ENCODE measurements at places on chromosomes 16 and 17.

GRCh38 chr16:50814052-50814451 is 72.2 kb downstream of the CYLD start:
- H3K27me3 ChIP-seq, result no peaks in the 10 kb centered on the region
- DNase-seq, result no peak
- H3K4me1 ChIP-seq, result no peaks in the 10 kb centered on the region
- H3K4me3 ChIP-seq, result no peak overlapping the region
- H3K27ac ChIP-seq, result no peak overlapping the region

DNA sequence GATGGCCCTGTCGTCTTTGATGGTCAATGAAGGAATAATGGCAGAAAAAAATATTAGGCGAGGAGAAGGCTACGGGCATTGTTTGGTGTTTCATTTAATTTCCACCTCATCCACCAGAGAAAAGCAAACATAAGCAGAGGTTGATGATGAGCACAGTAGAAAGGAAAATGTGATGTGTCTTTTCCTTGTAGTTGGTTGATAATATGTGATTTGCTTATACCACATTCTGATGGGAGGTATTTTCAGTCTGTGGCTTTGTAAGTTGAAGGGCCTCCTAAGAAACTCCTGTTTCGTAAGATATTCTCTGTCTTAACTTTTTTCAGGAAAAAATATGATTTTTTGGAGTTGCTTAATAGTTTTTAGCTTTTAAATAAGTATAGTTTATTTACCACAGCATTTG is 215.7 kb downstream of the PRKCA start:
- H3K4me1 ChIP-seq, result peaks cover 28% of the 10 kb centered on the region
- H3K27me3 ChIP-seq, result no peaks in the 10 kb centered on the region
- no peak overlapping the region for H3K27ac ChIP-seq
- H3K36me3 ChIP-seq, result peaks cover 4% of the 10 kb centered on the region

DNA sequence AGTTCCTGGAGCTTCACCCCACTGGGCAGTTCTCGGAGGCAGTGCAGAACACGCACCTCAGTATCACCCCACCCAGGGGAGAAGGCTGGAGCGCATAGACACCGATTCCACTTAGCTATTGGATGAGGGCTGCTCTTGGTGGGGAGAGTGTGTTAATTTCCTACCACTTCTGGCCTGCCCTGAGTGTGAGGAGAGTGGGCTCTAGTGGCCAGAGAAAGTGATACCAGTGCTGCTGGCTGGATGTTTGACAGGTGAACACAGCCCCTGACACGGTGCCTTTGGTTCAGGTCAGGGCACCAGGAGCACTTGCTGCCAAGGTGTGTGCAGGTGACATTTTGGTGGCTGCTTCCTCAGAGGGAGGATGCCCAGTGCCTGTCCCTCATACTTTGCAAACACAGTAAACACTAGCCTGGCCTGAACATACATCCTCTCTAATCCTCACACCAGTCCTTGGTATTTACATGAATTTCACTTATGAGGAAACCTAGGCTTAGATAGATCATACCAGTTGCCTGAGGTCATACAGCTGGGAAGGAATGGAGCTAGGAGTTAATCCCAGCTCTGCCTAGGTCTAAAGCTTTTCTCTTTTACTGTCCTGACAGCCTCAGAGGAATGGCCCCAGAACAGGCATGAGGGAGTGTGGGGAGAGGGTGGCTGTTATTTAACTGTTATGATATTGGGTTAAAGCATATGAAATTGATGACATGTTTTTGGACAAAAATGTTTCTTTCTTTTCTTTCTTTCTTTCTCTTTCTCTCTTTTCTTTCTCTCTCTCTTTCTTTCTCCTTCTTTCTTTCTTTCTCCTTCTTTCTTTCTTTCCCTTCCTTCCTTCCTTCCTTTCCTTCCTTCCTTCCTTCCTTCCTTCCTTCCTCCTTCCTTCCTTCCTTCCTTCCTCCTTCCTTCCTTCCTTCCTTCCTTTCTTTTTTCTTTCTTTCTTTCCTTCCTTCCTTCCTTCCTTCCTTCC is 21.0 kb upstream of the ITGAX start:
- H3K27ac ChIP-seq, result peak overlapping the region; percentile 83
- peaks cover 25% of the 10 kb centered on the region for H3K4me1 ChIP-seq
- no peaks in the 10 kb centered on the region for H3K36me3 ChIP-seq
- no peaks in the 10 kb centered on the region for H3K27me3 ChIP-seq
- DNase-seq, result peak; percentile 47
- no peak overlapping the region for H3K4me3 ChIP-seq

- H3K27me3 ChIP-seq, result no peaks in the 10 kb centered on the region
- no peak for DNase-seq
- no peaks in the 10 kb centered on the region for H3K36me3 ChIP-seq
- H3K27ac ChIP-seq, result peak overlapping the region; percentile 96
- H3K4me1 ChIP-seq, result peaks cover 37% of the 10 kb centered on the region
Measured at GRCh38 chr17:19978209-19978802, 678 bp upstream of the AKAP10 start.

GRCh38 chr16:1540556-1540855 is 7.0 kb downstream of the TMEM204 start:
- peak overlapping the region; percentile 68 for H3K4me3 ChIP-seq
- peak overlapping the region; percentile 85 for H3K27ac ChIP-seq
- DNase-seq, result no peak
- peaks cover 10% of the 10 kb centered on the region for H3K36me3 ChIP-seq
- peaks cover 82% of the 10 kb centered on the region for H3K4me1 ChIP-seq
- no peaks in the 10 kb centered on the region for H3K27me3 ChIP-seq

DNA sequence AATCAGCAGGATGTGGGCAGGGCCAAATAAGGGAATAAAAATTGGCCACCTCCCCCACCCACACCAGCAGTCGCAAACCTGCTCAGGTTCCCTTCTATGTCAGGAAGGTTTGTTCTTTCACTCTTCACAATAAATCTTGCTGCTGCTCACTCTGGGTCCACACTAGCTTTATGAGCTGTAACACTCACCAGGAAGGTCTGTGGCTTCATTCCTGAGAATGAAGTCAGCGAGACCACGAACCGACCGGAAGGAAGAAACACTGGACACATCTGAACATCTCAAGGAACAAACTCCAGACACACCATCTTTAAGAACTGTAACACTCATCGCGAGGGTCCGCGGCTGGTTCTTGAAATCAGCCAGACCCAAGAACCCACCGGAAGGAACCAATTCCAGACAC is 115.5 kb upstream of the TBX2 start:
- H3K36me3 ChIP-seq, result peaks cover 2% of the 10 kb centered on the region
- peaks cover 4% of the 10 kb centered on the region for H3K4me1 ChIP-seq
- DNase-seq, result no peak
- H3K27me3 ChIP-seq, result no peaks in the 10 kb centered on the region
- H3K4me3 ChIP-seq, result no peak overlapping the region

DNA sequence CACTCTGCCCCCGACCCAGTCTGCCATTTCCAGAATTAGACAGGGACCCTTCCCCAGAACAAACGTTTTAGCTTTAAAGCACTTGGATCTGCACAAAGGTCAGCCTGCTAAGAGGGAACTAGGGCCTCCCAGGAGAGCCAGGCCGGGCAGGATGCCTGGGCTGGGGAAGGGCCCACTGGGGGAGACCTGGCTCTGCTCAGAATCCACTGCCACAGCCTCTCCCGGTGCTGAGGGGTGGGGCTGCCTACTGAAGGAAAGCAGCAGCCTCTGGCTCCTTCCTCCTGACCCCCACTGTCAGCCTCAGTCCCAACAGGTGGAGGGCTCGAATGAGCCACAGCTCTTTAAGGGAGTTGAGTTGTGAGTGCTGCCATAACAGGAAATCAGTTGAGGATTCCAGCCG is 1.7 kb downstream of the YBX2 start:
- peaks cover 18% of the 10 kb centered on the region for H3K27me3 ChIP-seq
- H3K27ac ChIP-seq, result no peak overlapping the region
- peaks cover 22% of the 10 kb centered on the region for H3K4me1 ChIP-seq
- H3K36me3 ChIP-seq, result no peaks in the 10 kb centered on the region

DNA sequence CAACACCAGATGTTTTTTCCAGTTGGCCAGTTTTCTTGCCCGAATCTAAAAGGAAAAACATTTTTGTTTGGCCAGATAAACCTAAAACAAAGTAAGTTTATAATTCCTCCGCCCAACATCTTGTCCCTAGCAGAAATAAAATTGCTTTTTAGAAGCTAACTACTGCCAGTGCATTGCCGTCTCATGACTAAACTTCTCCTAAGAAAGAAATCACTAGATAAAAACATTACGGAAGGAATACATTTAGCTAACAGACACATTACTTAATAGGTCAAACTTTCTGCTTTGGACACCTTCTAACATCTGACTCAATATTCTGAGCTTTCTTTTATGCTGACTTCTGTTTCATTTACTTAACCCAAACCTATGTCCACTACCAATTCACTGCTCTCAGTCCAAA is 36.2 kb downstream of the FBXL20 start:
- no peak overlapping the region for H3K27ac ChIP-seq
- H3K36me3 ChIP-seq, result no peaks in the 10 kb centered on the region
- no peak overlapping the region for H3K4me3 ChIP-seq
- H3K27me3 ChIP-seq, result no peaks in the 10 kb centered on the region

DNA sequence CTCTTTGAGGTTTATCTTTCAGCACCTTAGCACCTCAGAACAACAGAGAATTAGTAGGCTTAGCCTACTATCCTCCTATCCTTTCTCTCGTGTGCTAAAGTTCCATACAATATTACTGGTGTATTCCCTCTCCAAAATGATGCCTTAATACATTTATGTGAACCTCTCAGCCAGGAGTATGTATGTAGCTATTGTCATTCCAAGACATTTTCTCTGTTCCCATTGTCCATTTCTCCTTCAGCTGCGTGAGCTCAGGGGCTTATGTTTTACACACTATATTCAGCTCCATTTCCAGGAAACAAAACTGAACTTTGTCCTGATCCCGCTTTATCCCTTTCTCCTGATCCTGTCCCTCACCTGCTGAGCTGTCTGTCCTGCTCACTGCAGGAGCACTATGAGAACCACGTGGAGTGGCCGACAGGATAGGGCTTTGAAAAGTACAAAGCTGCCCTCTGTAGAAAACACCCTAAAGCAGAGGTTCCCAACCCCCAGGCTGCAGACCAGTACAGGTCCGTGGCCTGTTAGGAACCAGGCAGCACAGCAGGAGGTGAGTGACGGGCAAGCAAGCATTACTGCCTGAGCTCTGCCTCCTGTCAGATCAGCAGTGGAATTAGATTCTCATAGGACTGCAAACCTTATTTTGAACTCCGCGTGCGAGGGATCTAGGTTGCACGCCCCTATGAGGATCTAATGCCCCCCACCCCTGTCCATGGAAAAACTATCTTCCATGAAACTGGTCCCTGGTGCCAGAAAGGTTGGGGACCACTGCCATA is 55.7 kb downstream of the CENPV start:
- H3K4me3 ChIP-seq, result no peak overlapping the region
- H3K27me3 ChIP-seq, result no peaks in the 10 kb centered on the region
- DNase-seq, result no peak
- peak overlapping the region; percentile 89 for H3K27ac ChIP-seq
- H3K36me3 ChIP-seq, result no peaks in the 10 kb centered on the region

DNA sequence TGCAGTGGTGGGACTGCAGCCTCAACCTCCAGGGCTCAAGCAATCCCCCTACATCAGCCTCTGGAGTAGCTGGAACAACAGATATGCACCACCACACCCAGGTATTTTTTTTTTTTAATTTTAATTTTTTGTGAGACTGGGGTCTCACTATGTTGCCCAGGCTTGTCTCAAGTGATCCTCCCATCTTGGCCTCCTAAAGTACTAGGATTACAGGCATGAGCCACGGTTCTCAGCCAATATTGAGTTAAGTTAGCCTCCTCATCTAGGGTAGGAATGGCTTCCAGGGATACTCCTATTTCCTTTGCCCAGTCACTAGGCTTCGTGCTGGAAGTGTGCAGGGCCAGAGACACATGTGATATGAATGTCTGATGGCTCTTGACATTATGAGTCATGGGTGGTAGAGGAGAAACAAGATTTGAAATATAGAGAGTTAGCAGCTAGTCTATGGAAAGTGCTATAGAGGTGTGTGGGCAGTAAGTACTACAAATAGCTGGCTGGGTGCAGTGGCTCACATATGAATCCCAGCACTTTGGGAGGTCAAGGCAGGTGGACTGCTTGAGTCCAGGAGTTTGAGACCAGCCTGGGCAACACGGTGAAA is 8.0 kb upstream of the HES7 start:
- DNase-seq, result no peak
- H3K36me3 ChIP-seq, result no peaks in the 10 kb centered on the region
- H3K4me3 ChIP-seq, result no peak overlapping the region
- peaks cover 5% of the 10 kb centered on the region for H3K4me1 ChIP-seq
- H3K27ac ChIP-seq, result no peak overlapping the region

DNA sequence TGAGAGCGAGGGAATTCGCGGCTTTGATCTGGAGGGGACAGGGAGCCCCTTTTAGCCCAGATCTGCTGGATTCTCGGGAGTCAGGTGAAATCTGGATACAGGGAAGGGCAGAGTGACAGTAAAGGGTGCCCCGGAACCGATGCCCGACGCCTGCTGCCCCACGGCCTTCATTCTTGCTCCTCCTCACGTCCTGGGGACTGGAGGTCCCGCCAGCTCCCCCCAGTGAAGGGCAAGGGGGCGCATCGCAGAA is 596 bp downstream of the OR1F1 start:
- H3K4me3 ChIP-seq, result peak overlapping the region; percentile 73
- no peak for DNase-seq
- H3K27ac ChIP-seq, result no peak overlapping the region
- H3K27me3 ChIP-seq, result peaks cover 62% of the 10 kb centered on the region
- peaks cover 2% of the 10 kb centered on the region for H3K36me3 ChIP-seq
- H3K4me1 ChIP-seq, result peaks cover 40% of the 10 kb centered on the region

DNA sequence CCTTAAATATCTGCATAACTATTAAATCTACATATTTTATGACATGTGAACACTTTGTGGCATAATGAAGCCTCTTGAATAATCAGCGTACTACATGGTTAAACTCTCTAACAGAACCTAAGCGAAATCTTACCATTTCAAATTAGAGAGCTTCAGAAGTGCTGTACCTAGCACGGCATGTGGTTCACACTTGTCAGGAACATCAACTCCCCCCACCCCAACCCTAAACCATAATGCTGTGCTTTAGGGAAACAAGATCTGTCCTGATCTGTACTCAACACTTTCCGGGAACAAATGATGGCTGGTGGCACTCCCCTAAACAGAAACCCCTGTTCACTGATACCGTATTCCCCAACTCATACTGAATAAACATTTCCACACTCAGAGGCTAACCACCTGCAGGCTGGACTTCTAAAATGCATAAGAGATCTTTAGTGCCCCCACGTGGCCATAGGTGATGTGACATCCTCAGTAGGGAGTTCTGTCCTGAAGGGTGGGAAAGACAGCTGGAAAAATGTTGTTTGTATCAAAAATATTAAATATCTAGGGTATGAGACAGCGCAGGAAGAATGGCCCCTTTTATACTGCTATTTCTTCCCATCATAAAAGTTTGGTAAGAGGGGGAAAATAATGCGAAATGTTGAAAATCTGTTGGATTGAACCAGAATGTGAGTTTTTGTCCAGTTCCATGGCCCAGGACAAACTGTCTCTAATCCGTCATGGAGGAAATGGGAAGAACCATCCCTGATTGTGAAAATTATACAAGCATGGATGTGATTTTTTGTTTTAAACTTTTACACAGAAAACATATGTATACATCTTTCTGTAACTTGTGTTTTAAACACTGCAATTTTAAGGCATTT is 88.6 kb downstream of the USP31 start:
- DNase-seq, result peak; percentile 17
- H3K27ac ChIP-seq, result no peak overlapping the region
- H3K36me3 ChIP-seq, result no peaks in the 10 kb centered on the region
- H3K27me3 ChIP-seq, result peaks cover 11% of the 10 kb centered on the region
- no peaks in the 10 kb centered on the region for H3K4me1 ChIP-seq

GRCh38 chr17:78127888-78128550 is 536 bp downstream of the TMC6 start:
- H3K4me3 ChIP-seq, result peak overlapping the region; percentile 92
- peak overlapping the region; percentile 95 for H3K27ac ChIP-seq
- peaks cover 31% of the 10 kb centered on the region for H3K4me1 ChIP-seq
- peaks cover 39% of the 10 kb centered on the region for H3K36me3 ChIP-seq

- peaks cover 8% of the 10 kb centered on the region for H3K27me3 ChIP-seq
- no peak overlapping the region for H3K27ac ChIP-seq
- H3K4me3 ChIP-seq, result no peak overlapping the region
- H3K4me1 ChIP-seq, result no peaks in the 10 kb centered on the region
Measured at GRCh38 chr17:71921796-71922195, 199.0 kb upstream of the SOX9 start.
